ENCODE measurements at places on chromosomes 6 and 20. TPM values are rescaled to one million over a fixed set of nuclear protein-coding genes. Genes with fewer than 3 reads are reported as not detected.

SLC29A1 gene
- total RNA-seq: 13.4 TPM

KCNK16 gene
- not detected for total RNA-seq

GTSF1L gene
- not detected for total RNA-seq

VSX1 gene
- not detected for total RNA-seq

CYP24A1 gene
- total RNA-seq: not detected

OSBPL2 gene
- total RNA-seq: 27.9 TPM

CMTR1 gene
- 44.8 TPM for total RNA-seq

SLPI gene
- total RNA-seq: 0.17 TPM

SLC17A3 gene
- total RNA-seq: not detected

CTCFL gene
- total RNA-seq: not detected

DCDC2 gene
- not detected for total RNA-seq
